Pulmonary artery endothelial cell (primary cell): ENCODE measurements at places on chromosomes 13 and 19. TPM values are rescaled to one million over a fixed set of nuclear protein-coding genes. Genes with fewer than 3 reads are reported as not detected.

DNA sequence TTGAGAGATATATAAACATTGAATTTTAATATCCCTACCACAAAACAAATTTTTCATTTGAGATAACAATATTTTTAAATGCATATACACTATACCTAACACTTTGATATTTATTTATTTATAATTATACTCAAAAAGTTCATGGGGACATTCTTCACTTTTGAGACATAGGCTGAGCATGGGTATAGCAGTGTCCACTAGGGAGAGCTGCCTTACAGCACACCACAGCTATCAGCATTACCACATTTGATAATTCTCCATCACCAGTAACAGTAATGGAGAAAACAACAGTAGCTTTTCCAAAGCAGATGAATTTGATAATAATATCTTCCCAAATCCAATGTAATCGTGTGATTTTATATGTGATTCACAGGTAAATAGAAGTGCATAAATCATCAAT lies 626.1 kb downstream of the DACH1 start:
- DNase-seq, result no peak

- DNase-seq, result no peak
Observed at GRCh38 chr13:27627380-27627779, 5.7 kb downstream of the POLR1D start.

DNA sequence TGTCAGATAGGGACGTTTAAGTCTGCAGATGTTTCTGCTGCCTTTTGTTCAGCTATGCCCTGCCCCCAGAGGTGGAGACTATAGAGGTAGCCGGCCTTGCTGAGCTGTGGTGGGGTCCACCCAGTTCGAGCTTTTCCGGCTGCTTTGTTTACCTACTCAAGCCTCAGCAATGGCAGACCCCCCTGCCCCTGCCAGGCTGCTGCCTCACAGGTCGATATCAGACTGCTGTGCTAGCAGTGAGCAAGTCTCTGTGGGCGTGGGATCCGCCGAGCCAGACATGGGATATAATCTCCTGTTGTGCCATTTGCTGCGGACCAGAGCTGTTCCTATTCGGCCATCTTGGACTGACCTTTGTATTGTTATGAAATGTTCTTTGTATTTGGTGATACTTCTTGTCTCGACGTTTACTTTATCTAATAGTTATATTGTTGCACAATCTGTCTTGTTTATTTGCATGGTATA lies 46.3 kb downstream of the NBEA start:
- no peak for DNase-seq

- DNase-seq, result no peak
Observed at GRCh38 chr19:44557933-44558332, 28.5 kb upstream of the CEACAM20 start.

DNA sequence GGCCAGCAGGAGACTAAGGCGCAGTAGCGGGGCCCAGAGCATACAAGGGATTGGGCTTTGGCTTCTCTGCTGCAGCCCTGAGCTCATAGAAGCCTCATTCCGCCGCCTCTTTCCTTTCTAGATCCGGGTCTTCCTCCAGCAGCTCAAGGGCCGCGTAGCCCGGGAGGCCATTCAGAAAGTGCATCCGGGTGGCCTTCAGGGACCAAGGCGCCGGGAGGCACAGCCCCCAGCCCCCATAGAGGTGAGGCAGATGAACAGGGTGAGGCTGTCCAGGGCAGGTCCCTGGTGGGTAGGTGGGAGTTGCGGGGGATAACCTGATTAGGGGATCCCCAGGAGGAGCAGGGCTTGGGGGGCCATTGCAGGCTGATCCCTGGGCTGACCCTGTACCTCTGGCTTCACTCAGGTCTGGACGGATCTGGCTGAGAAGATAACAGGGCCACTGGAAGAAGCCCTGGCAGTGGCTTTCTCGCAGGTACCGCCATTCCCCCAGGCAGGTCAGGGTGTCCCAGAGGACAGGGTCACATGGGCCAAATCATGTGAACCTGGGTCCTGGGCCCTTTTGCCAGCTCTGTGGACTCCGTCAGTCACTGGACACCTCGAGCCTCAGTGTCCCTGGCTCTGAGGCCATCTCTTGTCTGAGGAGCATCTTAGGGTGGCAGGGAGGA lies 1.3 kb downstream of the SNAPC2 start:
- no peak for DNase-seq

DNA sequence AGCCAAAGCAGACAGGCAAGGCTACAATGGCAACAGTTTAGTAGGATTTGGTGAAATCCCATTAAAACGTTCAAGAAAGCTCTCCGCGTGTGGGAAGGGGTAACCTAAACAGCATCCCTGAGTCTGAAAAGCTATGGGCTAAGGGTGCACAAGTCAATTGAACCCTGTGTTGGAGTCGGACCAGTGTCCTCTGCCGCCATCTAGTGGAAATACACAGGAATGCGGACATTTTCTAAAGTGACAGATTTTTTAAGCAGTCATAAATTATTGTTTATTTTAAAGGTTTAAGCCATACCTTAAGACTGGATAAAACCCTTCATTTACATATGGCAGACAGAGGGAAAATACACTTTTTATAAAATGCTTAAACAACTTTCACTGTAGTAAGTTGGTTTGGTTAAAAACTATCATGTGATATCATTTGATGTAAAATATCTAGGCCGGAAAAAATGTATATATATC lies 26.5 kb upstream of the LSM14A start:
- peak; percentile 4 for DNase-seq

DNA sequence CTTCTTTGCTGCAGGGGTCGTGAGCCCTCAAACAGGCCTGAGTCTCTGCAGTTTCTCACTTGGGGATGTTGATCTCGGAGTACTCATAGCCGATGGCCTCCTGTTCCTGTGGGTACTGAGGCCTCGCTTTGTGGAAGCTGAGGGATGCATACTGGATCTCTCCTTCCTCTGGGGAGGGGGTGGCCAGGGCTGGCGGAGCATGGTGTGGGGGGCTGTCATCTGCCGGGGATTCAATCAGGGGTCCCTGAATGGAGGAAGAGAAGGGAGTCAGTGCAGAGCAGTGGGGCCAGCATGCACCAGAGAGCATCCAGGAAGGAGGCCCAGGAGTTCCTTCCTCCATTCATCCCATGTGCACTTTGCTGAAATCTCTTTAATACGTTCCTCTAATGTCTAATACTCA lies 10.0 kb downstream of the SIGLEC12 start:
- DNase-seq, result no peak

DNA sequence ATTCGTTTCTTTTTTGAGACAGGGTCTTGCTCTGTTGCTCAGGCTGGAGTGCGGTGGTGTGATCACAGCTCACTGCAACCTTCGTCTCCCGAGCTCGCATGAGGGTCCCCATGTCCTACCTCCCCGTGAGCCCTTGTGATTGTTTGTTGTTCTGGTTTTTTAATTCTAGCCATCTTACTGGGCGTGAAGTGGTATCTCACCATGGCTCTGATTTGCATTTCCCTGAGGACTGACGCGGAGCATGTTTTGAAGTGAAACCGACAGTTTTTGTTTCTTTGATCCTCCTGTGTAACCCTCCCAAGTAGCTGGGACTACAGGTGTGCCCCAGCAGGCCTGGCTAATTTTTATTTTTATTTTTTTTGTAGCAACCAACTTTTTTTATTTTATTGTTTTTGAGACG lies 21.7 kb downstream of the GNG7 start:
- no peak for DNase-seq

DNA sequence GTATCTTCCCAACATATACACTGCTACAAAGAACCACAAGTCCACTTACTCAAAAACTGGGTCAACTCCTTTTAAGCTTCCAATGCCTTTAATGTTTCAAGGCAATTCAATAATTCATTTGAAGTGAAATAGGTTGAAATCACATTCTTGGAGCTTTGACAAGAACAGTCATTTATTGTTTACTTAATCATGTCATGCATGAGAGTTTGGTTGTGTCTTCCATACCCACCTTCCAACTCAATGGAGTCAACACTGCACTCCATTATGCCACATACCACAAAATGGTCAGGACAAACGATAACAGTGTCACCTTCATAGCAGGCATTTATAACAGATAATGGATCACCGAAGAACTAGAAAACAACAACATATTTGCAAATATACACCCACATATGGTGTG lies 506.3 kb downstream of the UQCRFS1 start:
- no peak for DNase-seq

GRCh38 chr19:38193445-38193844 lies 30.6 kb downstream of the DPF1 start:
- no peak for DNase-seq

- no peak for DNase-seq
Observed at GRCh38 chr13:93244141-93244917, 17.7 kb downstream of the GPC6 start.

DNA sequence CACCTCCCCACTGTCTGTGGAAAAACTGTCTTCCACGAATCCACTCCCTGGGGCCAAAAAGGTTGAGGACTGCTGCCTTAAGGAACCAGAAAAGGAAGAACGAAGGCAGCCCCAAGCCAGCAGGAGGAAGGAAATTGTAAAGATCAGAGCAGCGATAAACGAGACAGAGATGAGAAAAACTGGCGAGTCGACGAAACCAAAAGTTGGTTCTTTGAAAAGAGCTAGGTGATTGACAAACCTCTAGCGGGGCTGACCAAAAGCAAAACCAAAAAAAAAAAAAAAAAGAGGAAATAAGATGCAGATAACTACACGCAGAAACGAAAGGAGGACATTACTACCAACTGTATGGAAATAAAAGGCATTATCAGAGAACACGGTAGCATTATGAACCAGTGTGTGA lies 76.9 kb downstream of the GADD45B start:
- DNase-seq, result no peak

GRCh38 chr13:97328222-97328790 lies 105.7 kb upstream of the RAP2A start:
- DNase-seq, result peak; percentile 37

GRCh38 chr13:80012251-80012650 lies 328.7 kb downstream of the SPRY2 start:
- DNase-seq, result no peak

DNA sequence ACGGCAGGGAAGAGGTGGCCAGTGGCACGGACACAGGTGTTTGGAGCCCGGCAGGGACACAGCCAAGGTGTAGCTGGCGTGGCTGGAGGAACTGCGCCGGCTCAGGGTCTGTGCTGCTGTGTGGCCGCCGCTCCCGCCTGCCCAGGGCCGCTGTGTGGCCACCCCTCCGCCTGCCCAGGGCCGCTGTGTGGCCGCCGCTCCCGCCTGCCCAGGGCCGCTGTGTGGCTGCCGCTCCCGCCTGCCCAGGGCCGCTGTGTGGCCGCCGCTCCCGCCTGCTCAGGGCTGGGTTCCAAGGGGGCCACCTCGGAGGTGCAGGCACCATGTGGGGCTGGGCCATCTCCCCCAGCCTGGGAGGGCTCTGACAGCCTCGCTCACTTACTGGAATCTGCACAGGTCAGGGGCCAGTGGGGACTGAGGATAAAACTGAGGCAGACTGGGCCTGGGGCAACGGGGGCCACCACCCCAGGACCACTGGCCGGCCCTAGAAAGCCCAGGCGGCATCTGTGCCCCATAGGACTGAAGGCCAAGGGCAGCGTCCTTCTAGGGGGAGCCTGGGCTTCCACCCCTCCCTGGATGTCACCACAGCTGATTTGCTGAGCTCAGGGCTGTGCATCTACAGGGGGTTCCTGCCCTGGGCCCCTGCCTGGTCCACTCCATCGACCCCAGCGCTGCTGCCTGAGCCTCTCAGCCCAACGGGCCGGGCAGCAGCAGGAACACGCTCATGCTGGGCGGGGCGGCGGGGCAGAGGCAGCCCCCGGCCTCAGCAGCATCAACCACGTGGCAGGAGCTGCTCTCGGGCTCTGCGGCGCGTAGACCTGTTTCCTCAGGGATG lies 21.5 kb downstream of the C13orf46 start:
- no peak for DNase-seq

- DNase-seq, result no peak
Observed at GRCh38 chr19:47143322-47144073, 12.9 kb downstream of the SAE1 start.

DNA sequence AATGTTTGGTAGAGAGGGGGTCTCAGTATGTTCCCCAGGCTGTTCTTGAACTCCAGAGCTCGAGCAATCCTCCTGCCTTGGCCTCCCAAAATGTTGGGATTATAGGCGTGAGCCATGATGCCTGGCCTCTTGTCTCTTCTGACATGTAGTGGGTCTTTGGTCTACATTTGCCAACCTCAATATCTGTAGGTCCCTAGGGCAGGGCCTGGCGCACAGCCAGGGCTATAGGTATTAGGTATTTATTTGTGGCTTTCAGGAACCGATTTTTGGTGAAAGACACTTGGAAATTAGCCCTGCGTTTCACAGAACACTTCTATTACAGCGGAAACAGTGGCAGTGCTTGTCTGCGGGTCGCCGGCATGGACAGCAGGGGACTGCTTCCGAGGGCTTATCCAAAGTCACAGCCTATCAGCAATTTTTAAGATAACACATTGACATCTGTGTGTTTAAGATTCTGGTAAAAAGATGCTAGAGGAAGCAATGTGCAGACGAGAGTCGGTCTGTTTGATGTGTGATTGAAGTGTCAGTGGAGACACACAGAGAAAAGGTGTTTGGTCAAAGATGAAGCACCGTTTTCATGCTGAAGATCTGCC lies 14.5 kb downstream of the ZNF536 start:
- DNase-seq, result no peak

GRCh38 chr13:111882351-111882750 lies 184.6 kb upstream of the SOX1 start:
- no peak for DNase-seq

GRCh38 chr13:82867284-82867683 lies 1015.0 kb downstream of the SLITRK1 start:
- no peak for DNase-seq

- no peak for DNase-seq
Observed at GRCh38 chr19:57682226-57682766, 519 bp downstream of the ZNF551 start.

DNA sequence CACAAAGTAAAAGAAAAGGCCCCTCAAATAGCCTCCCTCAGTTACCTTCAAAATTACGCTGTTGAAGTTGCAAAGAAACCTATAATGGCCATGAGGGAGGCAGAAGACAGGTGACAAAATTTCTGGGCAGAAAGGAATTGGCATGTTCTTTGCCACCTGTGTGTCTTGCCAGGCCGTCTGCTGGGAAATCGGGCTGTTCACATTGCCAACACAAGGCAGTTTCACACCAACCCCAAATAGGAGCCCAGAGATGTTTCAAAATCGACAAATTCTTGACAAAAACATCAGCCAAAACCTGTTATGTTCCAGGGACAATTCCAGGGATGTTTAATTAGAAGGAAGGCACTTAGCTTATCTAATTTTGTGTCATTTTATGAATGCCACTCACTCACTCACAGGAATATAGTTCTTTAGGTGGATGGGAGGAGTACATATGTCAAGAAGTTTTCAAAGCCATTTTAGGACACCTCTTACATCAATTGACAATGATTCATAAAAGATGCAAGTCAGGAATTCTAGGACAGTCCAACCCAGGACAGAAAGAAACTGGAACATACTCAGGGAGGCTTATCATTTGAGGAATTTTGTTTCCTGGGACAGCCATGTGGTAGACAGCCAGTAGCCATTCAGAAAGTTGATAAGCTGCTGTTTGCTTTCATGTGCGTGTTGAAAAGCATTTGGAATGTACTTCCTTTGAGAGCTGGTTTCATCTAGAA lies 164.5 kb downstream of the RGCC start:
- no peak for DNase-seq

The ZNF154 gene
- total RNA-seq, result 0.92 and 6.0 TPM in 2 replicates

The SELENOV gene
- not detected in 2 replicates for total RNA-seq

The AKT2 gene
- total RNA-seq, result 22.6 and 30.1 TPM in 2 replicates

The METTL21C gene
- not detected in 2 replicates for total RNA-seq

The CLDN10 gene
- total RNA-seq, result 0.28 and 0.40 TPM in 2 replicates

The NLRP5 gene
- not detected in 2 replicates for total RNA-seq
